Right ventricle myocardium superior (tissue), 1 donor: ENCODE measurements at places on chromosomes 3 and 15. TPM values are rescaled to one million over a fixed set of nuclear protein-coding genes. Genes with fewer than 3 reads are reported as not detected.

TSEN2 gene
- total RNA-seq: 24.6 TPM

XYLB gene
- 1.5 TPM for total RNA-seq

SLCO3A1 gene
- 46.6 TPM for total RNA-seq

ST8SIA2 gene
- 2.0 TPM for total RNA-seq

ZBTB47 gene
- 82.3 TPM for total RNA-seq

CPNE4 gene
- total RNA-seq: 52.3 TPM

TNFAIP8L3 gene
- 6.5 TPM for total RNA-seq

UROC1 gene
- not detected for total RNA-seq
